Sigmoid colon (tissue), 7 donors: ENCODE measurements at places on chromosomes 3 and 15. TPM values are rescaled to one million over a fixed set of nuclear protein-coding genes. Genes with fewer than 3 reads are reported as not detected.

- no peaks in the 10 kb centered on the region for H3K4me1 ChIP-seq
- no peak overlapping the region for H3K27ac ChIP-seq
- H3K4me3 ChIP-seq: no peak overlapping the region
- no peaks in the 10 kb centered on the region for H3K27me3 ChIP-seq
These were observed 53.0 kb upstream of the SEC22A start for GRCh38 chr3:123148772-123149171.

DNA sequence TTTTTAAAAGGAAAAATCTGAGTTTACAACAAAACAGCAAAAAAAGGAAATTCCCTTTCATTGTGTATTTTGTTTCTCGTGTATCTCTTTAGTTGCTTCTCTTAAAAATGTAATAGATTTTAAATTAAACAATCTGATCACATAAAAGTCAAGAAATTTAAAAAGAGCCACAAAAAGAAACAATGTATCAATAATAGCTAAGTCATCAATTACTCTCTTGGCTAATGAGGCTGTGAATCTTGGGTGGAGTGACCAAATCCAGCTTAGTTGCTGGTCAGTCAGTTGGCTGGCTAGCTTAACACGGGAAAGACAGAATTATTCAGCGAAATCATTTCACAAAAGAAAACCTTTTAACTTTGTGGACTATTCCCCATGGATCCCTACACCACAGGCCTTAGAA is 3.2 kb downstream of the SFMBT1 start:
- H3K4me3 ChIP-seq: no peak overlapping the region
- no peaks in the 10 kb centered on the region for H3K27me3 ChIP-seq

- peaks cover 9% of the 10 kb centered on the region for H3K27me3 ChIP-seq
- no peak for DNase-seq
- no peaks in the 10 kb centered on the region for H3K36me3 ChIP-seq
- H3K4me3 ChIP-seq: no peak overlapping the region
- H3K27ac ChIP-seq: no peak overlapping the region
- H3K4me1 ChIP-seq: no peaks in the 10 kb centered on the region
These were observed 23.2 kb upstream of the LAMP3 start for GRCh38 chr3:183185696-183186095.

DNA sequence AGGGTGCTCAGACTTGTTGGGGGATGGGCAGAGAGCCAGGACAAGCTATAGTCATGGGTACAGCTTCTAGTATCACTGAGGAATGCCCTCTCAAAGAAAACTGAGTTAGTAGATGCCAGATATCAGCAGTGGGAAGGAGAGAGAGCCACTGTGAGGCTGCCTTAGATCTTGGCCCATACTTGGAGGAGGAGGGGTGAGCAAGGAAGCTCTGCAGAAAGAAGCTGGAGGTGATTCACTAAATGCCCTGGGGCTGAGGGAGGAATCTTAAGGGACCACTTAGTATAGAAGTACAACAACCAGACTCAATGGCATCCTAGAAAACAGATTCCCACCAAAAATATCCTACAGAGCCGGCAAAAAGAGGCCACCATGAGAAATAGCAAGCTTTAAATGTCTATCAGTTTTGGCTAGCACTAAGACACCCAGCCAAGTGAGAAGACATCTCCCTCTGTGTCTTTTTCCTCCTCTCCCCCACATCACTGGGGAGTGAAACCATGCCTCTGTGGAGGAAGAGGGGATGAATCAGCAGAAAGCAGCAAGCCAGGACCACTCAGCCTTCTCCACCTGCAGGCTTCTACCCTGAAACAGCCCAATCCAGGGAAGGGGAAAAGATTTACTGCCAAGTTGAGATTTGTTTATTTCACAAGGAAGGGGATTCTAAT is 282.5 kb upstream of the STT3B start:
- H3K27ac ChIP-seq: no peak overlapping the region
- H3K36me3 ChIP-seq: no peaks in the 10 kb centered on the region
- no peaks in the 10 kb centered on the region for H3K4me1 ChIP-seq
- no peak for DNase-seq

DNA sequence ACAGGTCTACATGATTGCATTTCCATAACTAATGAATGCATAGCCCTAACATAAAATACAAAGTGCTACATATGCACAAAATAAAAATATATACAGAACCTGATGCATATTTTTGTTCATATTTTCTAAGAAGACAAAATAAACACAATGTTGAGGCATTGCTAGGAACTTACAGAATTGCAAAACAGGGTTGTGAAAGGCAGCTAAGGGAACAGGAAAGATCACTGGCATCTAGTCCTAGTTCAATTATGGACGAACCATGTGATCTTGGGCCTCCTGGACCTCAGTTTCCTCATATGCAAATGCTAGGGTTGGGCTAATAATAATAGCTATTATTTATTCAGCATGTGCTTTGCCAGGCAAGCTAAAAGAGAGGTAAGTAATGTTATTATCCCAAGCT is 15.5 kb upstream of the NCEH1 start:
- no peaks in the 10 kb centered on the region for H3K27me3 ChIP-seq
- no peaks in the 10 kb centered on the region for H3K36me3 ChIP-seq
- H3K4me1 ChIP-seq: no peaks in the 10 kb centered on the region
- no peak overlapping the region for H3K4me3 ChIP-seq
- no peak overlapping the region for H3K27ac ChIP-seq

DNA sequence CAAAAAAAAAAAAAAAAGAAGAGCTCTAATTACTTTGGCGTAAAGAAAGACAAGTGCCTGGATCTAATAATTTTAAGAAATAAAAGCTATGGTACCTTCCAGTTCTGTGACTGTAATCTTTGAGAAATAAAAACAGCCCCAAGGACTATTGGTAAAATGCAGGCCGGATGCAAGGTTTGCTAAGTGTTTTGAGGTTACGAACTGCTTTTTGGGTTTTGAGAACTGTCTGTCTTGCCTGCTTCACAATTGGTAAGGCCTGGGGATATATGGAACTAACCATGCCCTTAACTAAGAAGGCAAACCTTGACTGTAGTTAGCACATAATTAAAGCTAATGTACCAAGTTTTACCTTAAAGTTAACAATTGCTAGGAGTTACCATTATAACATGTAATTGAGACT is 388.4 kb upstream of the CBLB start:
- no peaks in the 10 kb centered on the region for H3K4me1 ChIP-seq
- no peaks in the 10 kb centered on the region for H3K27me3 ChIP-seq
- H3K4me3 ChIP-seq: no peak overlapping the region
- no peak for DNase-seq

GRCh38 chr3:45927881-45928280 is 15.4 kb upstream of the CXCR6 start:
- H3K4me3 ChIP-seq: no peak overlapping the region
- H3K36me3 ChIP-seq: peaks cover 100% of the 10 kb centered on the region
- H3K4me1 ChIP-seq: no peaks in the 10 kb centered on the region
- no peak for DNase-seq

The GRK7 gene
- total RNA-seq: not detected

The IL17RD gene
- total RNA-seq: 22.3 TPM

The TM6SF1 gene
- 2.6 TPM for total RNA-seq

The PRTG gene
- total RNA-seq: 2.1 TPM
